ENCODE measurements at places on chromosomes 5 and 9.

GRCh38 chr9:23855873-23856604, 30.0 kb upstream of the ELAVL2 start:
- no peak for DNase-seq

GRCh38 chr5:36162810-36163486, 11.0 kb downstream of the SKP2 start:
- no peak for DNase-seq

DNA sequence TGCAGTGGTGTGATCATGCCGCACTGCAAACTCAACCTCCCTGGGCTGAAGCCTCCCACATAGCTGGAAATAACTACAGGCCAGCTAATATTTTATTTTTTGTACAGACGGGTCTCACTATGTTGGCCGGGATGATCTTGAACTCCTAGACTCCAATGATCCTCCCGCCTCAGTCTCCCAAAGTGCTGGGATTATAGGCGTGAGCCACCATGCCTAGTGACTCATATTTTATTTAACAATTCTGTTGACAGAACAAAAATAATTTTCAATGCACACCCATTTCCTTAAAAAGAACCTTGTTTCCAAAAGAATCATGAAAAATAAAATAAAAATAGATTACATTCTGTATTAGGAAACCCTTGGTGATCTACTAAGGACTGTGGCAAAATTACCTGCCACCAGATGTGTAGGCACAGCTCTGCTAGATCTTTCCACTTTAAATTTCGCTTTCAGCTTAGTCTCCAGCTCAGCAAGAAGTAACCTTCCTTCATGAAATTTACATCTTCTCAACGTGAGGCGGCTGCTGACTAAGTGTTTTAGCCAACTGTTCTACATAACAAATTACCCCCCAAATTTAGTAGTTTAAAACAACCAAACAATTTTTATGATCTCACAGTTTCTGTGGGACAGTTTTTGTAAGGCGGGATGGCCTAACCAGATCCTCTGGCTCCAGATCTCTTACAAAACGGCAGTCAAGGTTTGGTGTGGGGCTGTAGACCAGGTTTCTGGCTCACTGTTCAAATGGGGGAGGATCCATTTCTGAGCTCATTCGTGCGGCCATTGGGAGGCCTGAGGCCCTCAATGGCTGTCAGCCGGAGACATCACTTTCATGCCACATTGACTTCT, 32.6 kb upstream of the GOLPH3 start:
- DNase-seq: no peak

GRCh38 chr5:76642390-76643040, 19.3 kb upstream of the F2RL2 start:
- DNase-seq: no peak

DNA sequence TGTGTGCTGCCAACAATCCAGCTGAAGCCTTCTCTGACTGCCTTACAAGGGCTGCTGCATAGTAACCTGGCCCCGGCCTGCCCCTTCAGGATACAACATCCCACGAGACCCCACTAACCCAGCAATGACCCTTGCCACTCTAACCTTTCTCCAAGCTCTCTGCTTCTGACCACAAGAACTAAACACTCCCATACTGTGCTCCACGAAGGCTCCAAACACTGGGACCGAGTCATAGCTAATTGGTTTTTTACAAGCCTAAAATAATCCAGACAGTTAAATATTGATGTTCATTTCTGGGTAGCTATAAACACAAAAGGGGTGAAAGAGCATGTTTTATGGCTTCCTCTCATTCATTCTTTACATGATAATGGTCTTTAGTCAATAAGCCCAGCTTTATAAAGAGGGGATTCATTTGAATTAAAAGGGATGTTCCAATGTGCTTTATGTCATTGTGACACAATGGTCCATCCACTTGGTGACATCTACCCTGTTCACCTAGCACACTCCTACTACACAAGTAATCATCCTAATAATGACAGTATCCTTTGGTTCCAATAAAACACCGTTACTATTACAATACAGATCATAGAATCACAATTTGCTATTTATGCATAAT, 16.2 kb upstream of the TLE4 start:
- DNase-seq: no peak

DNA sequence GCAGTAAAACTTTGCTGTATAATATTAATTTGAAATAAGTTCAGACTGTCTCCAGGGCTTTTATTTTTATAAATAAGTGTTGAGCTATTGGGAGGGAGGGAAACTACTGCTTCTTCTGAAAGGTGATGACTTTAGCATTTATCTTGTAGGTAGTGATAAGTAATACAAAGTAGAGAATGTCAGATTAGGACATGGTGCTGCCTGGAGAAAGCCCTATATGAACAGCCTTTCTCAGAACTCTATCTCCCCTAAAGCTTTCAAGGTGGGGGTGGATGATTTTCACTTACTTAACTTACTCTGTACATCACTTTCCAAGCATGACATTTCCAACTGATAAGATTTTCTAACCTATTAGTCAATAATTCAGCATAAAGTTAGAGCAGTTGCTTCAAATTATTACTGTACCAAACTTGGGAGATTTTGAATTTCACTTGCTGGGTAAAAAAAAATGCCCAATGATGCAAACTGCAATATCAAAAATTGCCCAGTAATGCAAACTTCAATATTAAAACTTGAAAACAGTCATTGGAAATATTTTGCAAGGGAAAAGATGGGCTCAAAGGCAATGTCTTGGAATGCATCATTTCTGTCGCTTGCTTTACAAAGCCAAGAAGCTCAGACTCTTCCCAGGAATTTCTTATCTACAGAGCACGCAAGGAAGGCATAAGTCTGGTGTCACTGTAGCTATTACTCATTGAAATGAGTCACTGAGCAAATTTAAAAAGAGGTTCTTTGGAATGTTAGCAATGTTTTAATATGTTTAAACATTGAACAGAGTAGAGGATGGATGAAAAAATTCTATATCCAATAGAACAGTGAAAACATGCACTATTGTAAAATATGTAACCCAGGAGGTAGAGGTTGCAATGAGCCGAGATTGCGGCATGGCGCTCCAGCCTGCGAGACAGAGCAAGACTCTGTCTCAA, 569.5 kb downstream of the PSAT1 start:
- no peak for DNase-seq

- DNase-seq: no peak
Measured at GRCh38 chr5:113172231-113172826, 195.7 kb downstream of the DCP2 start.

DNA sequence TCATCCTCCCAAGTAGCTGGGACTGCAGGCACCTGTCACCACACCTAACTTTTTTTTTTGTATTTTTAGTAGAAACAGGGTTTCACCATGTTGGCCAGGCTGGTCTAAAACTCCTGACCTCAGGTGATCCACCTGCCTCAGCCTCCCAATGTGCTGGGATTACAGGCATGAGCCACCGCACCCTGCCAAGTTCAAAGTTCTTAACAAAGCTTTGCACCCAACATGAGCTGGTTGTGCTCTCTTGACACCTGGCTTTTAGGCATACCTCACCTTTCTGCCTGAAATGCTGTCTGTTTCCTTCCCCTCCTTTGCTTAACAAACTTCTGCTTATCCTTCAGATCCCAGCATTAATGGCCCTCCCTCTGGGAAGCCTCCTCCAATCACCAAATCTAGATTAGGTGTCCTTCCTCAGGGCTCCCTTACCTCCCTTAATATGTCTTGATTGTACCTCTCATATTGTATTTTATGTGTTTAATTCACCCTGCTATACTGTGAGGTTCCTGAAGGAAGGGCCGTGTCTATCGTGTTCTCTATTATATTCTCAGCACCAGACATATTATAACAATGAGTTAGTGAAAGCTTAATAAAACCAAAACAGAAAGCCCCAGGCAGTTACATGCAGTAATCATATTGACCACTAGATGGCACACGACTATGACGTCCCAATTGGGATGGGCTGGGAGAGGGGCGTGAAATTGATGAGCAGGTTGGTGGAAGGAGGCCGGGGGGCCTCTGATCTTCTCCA, 62.9 kb upstream of the PPARGC1B start:
- DNase-seq: no peak

GRCh38 chr9:132441404-132441803, 31.4 kb downstream of the CFAP77 start:
- no peak for DNase-seq

DNA sequence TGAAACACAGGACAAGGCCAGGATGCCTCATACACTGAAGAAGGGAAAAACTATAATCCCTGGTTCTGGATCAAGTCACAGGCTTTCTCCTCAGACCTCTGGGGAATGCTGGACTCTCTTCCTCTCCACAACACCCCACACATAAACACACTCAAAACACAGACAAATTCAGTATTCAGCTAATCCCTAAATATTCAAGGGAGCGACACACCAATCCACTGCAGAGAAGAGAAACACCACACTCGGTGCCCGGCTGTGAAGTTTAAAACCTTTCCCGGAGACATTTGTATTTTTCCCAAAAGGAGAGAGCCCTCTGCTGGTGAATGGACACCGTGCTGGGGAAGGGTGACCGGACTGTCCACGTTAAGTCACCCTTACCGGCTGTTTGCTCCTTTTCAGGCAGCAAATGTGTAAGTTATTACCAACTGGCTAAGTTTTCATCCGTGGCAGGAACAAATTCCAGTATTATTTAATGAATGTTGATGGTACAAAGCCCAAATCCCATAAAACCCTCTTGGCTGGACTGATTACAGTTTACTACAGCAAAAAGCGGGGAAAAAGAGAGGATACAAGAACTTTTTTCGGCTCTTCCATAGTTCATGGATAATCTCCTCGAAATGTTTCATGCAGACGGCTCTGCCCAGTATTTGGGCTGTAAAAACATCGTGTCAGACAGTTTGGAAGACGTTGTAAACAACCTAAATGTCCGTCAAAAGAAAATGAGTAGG, 130.9 kb upstream of the SLC30A5 start:
- DNase-seq: peak; percentile 63

GRCh38 chr5:146565764-146566367, 49.9 kb upstream of the GPR151 start:
- DNase-seq: no peak

DNA sequence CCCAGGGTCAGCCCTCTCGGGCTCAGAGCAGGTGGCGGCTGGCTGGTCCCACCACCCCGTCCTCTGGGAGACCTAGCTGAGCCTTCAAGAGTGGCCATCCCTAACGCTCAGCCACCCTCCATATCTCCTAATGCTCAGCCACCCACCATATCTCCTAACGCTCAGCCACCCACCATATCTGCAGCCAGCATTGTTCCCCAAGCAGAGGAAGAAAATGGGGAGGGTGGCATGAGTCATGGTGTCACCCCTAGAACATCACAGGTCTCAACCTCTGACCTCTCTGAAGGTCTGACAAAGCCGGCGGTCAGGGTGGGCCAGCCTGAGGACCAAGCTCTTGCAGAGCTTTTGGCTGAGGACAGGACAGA, 14.7 kb downstream of the LHX3 start:
- no peak for DNase-seq

- no peak for DNase-seq
Measured at GRCh38 chr5:103218164-103218563, 40.4 kb upstream of the MACIR start.

GRCh38 chr5:108942701-108943100, 195.0 kb downstream of the FER start:
- DNase-seq: no peak

DNA sequence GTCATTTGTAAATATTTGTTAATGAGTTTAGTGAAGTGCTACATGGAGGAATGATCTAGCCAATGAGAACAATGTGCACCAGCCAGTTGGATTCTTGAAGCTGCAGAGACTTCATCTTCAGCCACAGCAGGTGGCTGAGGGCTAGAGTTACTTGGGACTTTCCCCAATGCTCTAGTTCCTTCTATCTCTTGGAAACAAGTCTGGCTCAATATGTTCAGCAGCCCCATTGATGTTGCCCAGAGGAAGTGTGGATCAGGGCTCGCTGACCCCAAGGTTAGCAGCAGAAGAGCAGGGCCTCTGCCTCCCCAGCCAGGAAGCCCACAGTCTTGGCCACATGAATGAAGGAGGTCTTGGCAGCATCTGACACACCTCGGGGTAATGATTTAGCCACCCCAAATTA, 117.5 kb downstream of the SLC1A3 start:
- DNase-seq: no peak

GRCh38 chr5:98780390-98780789, 6.9 kb downstream of the RGMB start:
- no peak for DNase-seq

DNA sequence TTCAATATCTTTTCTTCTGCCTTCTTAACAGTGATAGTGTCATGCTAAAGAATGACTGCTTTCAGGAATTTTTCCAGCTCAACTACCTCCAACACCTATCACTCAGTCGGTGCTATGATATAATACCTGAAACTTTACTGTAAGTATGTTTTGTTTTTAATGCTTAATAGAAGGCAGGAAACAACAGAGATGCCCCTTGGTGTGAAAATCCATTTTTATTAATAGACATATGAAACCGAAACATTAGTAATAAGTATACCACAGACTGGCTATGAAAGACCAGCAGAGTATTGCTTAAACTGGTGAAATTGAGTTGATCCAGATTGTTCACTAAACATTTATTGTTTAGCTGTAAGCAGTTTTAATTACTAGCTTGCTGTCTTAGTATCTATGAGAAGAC, 25.2 kb downstream of the SKP2 start:
- DNase-seq: no peak

DNA sequence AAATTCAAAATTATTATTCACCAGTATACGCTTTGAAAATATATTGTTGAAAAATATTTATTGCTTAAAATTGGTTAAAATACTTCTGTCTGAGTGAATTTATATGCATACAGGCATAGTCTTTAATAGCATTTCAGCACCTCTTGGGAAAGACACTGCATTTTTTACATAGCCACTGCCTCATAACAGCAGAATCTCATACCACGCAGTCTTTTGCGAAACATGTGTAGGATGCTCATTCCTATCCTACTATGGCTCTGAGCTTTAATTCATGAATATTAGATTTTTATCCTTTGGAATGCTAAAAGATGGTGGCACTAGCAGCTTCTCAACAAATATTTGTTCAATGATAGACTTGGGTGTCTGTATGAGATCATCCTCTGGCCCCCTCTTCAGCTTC, 94.0 kb upstream of the SH3GL2 start:
- DNase-seq: no peak

GRCh38 chr5:177472460-177473442, 683 bp downstream of the DBN1 start:
- DNase-seq: peak; percentile 64

DNA sequence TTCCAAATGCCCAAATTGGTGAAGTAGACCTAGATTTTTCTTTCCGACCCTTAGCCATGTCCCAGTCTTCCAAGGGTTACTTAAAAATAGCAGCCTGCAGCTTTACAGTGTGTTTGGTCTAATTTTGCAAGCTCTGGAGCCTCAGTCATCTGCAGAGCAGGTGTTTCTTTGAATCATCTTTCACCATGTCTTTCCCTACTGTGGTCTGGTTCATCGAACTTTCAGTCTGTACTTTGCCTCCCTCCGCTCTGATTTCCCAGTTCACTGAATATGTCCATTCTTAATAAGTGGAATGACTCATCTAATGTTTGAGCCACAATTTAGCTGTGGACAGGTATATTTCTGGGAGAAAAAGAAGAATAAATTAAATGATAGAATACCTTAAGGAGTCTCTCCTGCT, 1060.7 kb downstream of the EFNA5 start:
- no peak for DNase-seq

GRCh38 chr5:14444161-14444560, 137.4 kb upstream of the OTULINL start:
- DNase-seq: no peak

GRCh38 chr5:138180183-138180782, 1.4 kb downstream of the KIF20A start:
- no peak for DNase-seq

- DNase-seq: no peak
Measured at GRCh38 chr5:144230806-144231205, 60.1 kb downstream of the KCTD16 start.

GRCh38 chr5:105207066-105207465, 1644.5 kb upstream of the NUDT12 start:
- DNase-seq: no peak

- DNase-seq: no peak
Measured at GRCh38 chr5:136750224-136750862, 385.0 kb upstream of the TRPC7 start.
